ENCODE measurements at places on chromosomes 11 and 22.

DNA sequence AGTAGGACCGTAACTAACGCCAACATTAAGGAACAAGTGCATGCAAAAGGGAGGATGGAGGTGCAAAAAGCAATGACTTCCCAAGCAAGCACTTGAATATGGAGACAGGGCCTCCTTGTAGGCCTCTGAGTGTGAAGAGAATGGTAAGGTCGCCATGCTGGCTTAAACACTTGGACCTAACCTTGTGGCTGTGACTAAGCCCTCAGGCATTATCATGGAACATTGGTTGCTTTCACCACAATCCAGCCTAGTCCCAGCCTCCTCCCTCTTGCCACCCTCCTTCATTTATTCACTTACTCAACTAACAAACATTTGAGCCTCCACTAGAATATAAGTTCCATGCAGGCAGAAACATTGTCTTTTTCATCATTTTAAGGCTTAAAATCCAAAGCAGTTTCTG lies 11.9 kb upstream of the SYTL2 start:
- no peak for DNase-seq

DNA sequence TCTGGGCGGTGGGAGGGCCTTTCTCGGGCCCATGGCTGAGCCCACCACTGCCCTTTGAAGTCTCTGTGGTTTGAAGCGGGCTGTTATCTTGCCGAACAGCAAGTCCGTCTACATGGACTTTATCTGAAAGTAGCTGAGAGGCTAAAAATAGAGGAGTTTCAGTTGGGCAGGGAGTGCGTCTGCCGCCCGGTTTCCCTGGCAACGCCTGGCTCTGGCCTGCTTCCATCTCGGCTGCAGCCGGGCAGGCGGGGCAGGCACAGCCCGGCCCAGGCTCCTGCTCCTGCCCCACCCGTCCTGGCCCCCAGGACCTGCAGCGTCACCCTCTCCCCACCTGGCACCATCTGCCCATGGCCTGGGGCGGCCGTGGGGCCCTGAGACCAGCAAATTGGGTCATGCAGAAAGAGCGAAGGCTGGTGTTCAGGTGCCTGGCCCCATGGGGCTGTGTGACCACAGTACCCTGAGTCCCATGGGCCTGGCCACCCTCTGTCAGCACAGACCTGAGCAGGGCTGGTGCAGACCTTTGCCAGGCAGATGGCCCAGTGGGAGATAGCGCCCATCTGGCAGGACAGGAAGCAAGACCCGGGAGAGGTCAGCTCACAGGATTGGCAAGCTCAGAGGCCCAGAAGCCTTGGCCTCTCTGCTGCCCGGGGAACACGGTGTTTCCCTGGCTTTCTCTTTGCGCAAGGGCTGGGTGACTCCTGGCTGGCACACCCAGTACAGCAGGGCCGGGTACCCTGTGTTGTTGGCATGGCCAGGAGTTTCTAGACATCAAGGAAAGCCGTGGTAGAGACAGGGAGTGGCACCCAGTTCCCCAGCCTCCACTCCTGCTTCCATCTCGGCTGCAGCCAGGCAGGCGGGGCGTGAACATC lies 79.1 kb upstream of the KCNQ1OT1 start:
- DNase-seq = peak; percentile 76

DNA sequence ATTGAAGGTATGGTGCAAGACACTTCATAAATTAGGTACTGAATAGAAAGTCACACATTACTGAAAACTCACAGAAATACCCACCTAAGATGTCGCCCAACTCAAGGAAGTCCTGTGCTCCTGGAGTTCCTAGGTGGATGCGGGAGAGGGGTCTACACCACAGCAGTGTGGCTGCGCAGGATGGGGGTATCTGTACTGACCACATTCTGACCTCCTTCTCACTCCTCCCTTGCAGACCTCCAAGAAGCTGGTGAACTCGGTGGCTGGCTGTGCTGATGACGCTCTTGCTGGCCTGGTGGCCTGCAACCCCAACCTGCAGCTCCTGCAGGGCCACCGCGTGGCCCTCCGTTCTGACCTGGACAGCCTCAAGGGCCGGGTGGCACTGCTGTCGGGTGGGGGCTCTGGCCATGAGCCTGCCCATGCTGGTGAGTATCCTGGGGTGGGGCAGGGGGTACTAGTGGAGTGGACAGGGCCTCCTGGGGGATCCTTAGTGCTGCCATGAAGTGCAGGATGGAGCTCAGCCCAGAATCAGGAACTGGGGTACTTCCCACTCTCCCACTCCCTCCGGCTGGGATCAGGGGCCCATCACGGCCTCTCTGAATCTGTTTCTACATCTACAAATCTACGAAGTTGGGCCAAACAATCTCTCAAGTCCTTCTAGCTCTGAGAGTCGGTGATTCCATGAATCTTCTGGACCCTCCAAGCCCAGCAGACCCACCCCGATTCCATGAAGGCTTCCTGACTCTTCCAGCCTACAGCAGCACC lies 4.9 kb downstream of the TKFC start:
- DNase-seq = no peak

DNA sequence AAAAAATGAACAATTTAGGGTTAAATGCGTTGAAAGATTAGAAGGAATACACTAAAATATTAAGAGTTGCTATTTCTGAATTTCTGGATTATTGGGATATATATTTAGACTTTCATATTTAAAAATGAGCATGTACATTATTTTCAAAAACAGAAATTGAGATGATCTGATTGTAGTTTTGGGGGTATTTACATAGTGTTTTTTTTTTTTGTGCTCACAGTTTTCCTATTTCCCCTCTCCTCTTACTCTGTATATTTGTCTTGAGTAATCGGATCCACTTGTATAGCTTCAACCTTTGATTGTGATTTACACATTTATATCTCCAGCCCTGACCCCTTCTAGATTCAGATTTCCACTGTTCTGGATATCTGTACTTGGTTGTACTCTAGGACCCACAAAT lies 5.3 kb downstream of the USP47 start:
- DNase-seq = no peak

DNA sequence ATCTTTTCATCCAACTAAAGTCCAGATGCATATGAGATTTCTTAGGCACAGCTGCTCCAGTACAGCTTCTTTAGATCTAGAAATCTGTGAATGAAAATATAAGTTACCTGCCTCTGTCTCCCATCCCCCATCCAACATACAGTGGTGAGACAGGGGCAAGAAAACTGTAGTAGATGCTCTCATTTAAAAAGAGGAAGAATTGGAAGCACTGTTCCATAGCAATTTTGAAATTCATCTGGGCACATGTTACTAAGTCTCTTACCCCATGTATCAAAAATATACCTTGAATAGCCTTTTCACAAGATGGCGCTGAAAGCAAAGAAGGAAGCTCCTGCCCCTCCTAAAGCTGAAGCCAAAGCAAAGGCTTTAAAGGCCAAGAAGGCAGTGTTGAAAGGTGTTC lies 37.8 kb downstream of the HSD17B12 start:
- DNase-seq = no peak

DNA sequence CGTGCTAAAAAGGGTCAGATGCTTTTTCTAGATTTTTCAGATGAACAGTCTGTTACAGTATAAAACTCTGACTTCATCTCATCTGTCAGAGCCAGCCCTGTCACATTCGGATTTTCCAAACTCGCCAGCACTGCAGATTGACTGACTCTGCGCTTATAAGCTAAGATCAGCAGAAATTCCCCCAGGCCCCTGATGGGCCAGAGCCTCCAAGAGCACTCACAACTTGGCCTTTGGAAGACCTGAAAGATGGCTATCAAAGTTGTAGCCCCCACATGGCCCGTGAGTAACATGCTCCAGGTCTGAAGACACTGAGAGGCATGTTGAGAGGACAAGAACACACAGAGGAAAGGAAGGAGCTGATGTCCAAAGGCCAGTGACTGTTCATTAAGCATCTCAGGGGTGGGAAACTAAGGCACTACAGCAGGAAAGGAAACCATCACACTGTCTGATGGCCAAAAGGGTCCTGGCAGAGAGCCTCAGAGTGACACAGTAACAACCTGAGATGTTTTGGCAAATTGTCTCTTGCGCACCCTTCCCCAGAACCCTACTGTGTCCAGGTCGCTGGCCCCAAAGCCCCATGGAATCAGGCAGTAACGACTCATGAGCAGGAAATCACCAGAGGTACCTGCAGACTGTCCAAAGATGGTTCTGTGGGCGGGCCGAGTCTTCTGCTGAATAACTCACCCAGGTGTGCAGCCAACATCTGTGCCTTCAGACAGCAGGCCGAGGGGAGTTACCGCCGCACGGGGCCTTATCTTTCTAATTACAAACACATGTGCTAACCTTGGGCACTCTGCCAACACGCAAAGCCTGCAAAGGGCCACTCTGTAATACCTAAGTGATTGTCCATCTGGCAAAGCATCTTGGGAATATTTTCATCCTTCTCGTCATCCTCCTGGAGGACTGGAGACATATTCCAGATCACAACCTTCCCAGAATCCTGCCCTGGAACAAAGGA lies 23.6 kb downstream of the HIRA start:
- DNase-seq = peak; percentile 13

DNA sequence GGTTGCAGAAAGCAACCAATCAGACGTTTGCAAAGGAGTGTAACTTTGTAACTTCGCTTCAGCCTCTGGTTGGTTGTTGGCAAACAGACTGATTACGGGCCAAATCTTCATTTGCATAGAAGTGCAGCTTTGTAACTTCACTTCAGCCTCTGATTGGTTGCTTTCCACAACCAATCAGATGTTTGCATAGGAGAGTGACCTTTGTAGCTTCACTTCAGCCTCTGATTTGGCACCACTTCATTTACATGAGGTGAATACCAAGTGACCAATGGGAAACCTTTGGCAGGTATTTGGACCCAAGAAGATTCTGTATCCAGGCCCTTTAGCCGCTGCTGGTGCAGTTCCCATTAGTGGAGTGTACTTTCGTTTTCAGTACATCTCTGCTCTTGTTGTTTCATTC lies 16.0 kb downstream of the USP47 start:
- DNase-seq = no peak

DNA sequence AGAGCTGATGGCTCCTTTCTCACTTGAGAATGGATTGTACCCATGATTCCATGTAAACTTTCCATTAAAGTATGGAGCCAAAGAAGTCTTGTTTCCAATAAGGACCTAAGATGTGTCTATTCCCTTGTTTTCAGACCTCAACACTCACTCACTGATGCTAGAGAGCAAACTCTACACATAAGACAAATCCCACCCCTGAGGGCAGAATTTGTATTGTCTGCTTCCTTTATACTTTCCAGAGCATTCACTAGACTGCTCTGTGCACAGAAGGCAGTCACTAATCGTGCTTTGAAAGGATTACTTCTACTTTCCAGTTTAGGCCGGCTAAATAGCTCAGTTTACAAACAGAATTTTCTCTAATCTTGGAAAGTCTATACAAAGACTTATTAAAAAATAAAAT lies 6.4 kb downstream of the ANKRD49 start:
- DNase-seq = no peak

- DNase-seq = no peak
Observed at GRCh38 chr11:64126796-64127195, 39.1 kb downstream of the MACROD1 start.

- peak; percentile 94 for DNase-seq
Observed at GRCh38 chr11:123173040-123173855, 21.8 kb downstream of the CLMP start.

GRCh38 chr11:105189581-105189980 lies 50.0 kb upstream of the CARD18 start:
- peak; percentile 31 for DNase-seq

DNA sequence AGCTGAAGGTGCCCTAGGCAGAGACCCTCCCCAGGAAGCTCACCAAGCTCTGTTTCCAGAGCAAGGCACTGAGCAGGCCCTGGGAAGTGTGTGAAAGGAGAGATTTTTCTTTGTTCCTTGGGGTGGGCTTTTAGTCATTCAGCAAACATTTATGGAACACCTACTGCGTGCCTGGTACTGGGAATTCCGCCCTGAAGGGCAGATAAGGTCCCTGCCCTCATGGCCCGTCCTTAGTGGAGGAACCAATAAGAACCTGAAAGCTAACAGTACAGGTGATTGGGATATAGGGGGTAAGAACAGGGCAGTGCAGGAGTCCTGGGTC lies 3.9 kb downstream of the TMEM134 start:
- DNase-seq = no peak

DNA sequence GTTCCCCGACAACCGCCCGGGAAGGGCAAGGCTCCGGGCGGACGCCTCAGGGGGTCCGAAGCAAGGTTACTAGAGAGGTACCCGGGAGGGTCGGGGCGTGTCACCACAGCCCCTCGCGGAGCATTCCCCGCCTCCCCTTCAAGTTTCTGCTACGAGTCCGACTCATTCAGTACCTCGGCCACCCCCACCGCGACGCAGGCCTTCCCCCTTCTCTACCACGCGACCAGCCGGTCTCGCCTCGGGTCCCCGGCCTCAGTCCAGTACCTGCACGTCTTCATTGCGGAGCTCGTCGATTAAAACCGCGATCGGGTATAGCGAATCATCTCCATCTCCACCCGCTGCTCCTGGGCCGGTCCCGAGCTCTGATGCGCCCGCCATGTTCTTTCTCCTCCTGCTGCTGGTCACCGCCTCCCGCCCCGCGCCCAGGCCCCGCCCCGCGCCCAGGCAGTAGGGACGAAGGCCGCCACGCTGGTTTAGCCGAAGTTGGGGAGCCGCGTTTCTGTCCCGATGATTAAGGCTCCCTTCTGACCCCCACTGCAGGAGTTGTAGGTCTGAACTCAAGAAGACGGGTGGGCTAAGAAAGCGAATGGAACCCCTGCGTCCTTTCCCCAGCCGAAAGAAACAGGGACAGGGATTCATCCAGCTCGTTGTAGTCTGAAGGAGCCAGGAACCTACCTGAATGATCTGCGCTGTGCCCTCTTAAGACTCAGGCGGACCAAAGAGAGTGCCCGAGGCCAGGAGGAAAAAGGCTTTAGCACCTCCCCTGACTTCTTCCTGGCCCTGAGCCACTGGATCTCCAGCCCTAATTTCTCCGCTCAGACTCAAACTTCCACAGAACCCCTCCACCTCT lies at the start of gene PPP2R1B:
Gene PPP2R1B, minus strand, starts transcription at position 406 of the 850 bp plus-strand sequence. Its CDS starts 28 bp downstream, at position 378.
- peak; percentile 92 for DNase-seq

DNA sequence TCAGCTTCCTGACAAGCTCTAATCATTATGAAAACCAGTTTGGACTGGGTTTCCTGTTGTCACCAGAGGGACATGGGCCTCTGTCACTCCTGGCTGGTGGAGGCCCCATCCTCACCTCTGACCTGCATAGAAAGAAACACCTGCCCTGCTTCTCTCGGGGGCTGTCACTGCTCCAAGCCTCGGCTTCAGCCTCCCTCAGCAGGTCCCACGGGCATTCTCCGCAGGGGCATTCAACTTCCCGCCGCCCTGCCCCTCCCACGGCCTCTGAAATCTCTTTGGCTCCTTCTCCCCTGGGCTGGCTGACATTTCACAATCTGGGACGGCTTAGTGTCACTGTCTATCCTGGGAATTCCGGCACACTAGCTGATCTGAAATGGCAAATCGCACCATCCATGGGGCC lies 257.9 kb downstream of the CTTN start:
- DNase-seq = no peak

- DNase-seq = no peak
Observed at GRCh38 chr11:20566591-20567434, 32.6 kb upstream of the SLC6A5 start.

- no peak for DNase-seq
Observed at GRCh38 chr11:99244613-99245012, 223.9 kb downstream of the CNTN5 start.

All from adipocyte (in vitro differentiated cells).